ENCODE measurements at places on chromosomes 5 and 9. TPM values are rescaled to one million over a fixed set of nuclear protein-coding genes. Genes with fewer than 3 reads are reported as not detected.

Gene OTP
- total RNA-seq: not detected

Gene NR6A1
- 3.1 TPM for total RNA-seq

Gene PDE4D
- 25.5 TPM for total RNA-seq

Gene SLC6A3
- total RNA-seq: 1.4 TPM

Gene EXD3
- total RNA-seq: 12.8 TPM

Gene TPRN
- total RNA-seq: 9.3 TPM

Gene HNRNPA0
- 31.2 TPM for total RNA-seq

Gene CNTNAP3B
- 0.64 TPM for total RNA-seq

Gene IL13
- total RNA-seq: 0.27 TPM

Gene DNAJA1
- total RNA-seq: 117 TPM

Gene TOR4A
- 7.9 TPM for total RNA-seq

Gene DMGDH
- not detected for total RNA-seq

Gene C7
- total RNA-seq: not detected

All from activated B cell treated with CpG ODN at 0.5 μM for 24 hours (primary cell).